ENCODE measurements at places on chromosomes 2 and 18. TPM values are rescaled to one million over a fixed set of nuclear protein-coding genes. Genes with fewer than 3 reads are reported as not detected.

The SLC38A11 gene
- total RNA-seq, result not detected

The SCN2A gene
- under 0.01 TPM for total RNA-seq

The PMAIP1 gene
- 15.7 TPM for total RNA-seq

The KLHL30 gene
- total RNA-seq, result not detected

The CCDC85A gene
- total RNA-seq, result 15.4 TPM

The UGT1A3 gene
- total RNA-seq, result not detected

The FTCDNL1 gene
- total RNA-seq, result 1.7 TPM

The VWA3B gene
- total RNA-seq, result not detected

The DAPL1 gene
- not detected for total RNA-seq

The KHK gene
- total RNA-seq, result 3.4 TPM

The IL37 gene
- not detected for total RNA-seq

The PTPN4 gene
- total RNA-seq, result 41.1 TPM

The PTPN2 gene
- total RNA-seq, result 18.2 TPM

The ANKRD30B gene
- not detected for total RNA-seq

The FZD7 gene
- 0.27 TPM for total RNA-seq

The GREB1L gene
- total RNA-seq, result 1.1 TPM

The LIMS2 gene
- 11.2 TPM for total RNA-seq

The ZBTB14 gene
- total RNA-seq, result 24.4 TPM

The NEU2 gene
- total RNA-seq, result not detected

The C2orf69 gene
- total RNA-seq, result 30.2 TPM

The CCDC74A gene
- total RNA-seq, result 5.6 TPM

The PXDN gene
- total RNA-seq, result 149 TPM

The DSG2 gene
- 0.07 TPM for total RNA-seq

The LIPT1 gene
- 7.8 TPM for total RNA-seq

The ANKRD36B gene
- 222 TPM for total RNA-seq

The SCN9A gene
- total RNA-seq, result 1.1 TPM

The G6PC2 gene
- total RNA-seq, result not detected

The MPPE1 gene
- total RNA-seq, result 17.6 TPM

The FAM124B gene
- total RNA-seq, result 125 TPM

The TTR gene
- total RNA-seq, result not detected

The ANO7 gene
- total RNA-seq, result 1.7 TPM

The CAVIN2 gene
- total RNA-seq, result 163 TPM

The ATAD2B gene
- 26.2 TPM for total RNA-seq

The SIX3 gene
- not detected for total RNA-seq
